ENCODE measurements at places on chromosomes 3 and 15.

- peak; percentile 74 for DNase-seq
Measured at GRCh38 chr3:71069797-71070196, 513.7 kb downstream of the FOXP1 start.

- no peak for DNase-seq
Measured at GRCh38 chr3:197256836-197257444, 41.5 kb downstream of the DLG1 start.

GRCh38 chr15:40481341-40482074 lies 10.7 kb downstream of the CHST14 start:
- no peak for DNase-seq

DNA sequence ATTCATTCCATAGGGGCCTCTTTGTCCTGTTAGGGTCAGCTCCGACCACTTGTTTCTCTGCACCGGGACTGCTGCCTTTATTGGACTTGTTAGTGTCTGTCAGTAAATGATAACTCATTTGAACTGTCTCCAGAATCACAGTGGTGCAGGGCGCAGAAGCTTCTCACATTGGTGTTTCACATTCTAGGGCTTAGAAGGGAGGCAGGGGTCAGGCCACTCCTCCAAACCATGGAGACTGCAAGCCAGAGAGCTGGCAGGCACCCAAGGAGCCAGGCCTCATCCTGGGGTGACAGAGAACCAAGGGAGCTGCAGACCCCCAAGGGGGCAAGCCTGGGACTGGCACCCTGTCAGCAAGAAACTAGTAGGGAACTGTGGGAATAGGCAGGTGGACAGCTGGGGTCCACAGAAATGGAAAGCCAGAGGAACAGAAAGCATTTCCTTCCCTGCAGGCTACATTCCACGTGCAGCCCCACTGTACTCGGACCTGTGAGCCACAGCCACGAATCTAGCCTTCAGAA lies 49.1 kb downstream of the CCNL1 start:
- DNase-seq: no peak

GRCh38 chr3:191369616-191370010 lies 39.3 kb upstream of the UTS2B start:
- no peak for DNase-seq

DNA sequence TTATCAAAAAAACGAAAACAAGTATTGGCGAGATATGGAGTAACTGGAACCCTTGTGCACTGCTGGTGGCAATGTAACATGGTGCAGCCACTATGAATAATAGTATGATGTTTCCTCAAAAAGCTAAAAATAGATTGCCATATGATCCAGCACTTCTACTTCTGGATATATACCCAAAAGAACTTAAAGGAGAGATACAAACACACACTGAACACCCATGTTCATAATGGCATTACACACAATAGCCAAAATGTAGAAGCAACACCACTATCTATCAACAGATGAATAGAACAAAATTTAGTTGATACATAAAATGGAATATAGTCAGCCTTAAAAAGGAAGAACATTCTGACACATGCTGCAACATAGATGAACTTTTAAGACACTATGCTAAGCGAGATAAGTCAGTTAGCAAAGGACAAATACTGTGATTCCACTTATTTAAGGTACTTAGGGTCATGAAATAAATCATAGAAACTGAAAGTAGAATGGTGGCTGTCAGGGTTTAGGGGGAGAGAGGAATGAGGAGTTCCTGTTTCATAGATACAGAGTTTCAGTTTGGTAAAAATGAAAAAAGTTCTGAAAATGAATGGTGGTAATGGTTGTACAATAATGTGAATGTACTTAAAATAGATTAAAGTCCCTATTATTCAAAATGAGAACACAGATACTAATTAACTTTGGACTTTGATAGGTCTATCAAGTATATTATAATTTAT lies 59.4 kb upstream of the IMPG2 start:
- DNase-seq: no peak

DNA sequence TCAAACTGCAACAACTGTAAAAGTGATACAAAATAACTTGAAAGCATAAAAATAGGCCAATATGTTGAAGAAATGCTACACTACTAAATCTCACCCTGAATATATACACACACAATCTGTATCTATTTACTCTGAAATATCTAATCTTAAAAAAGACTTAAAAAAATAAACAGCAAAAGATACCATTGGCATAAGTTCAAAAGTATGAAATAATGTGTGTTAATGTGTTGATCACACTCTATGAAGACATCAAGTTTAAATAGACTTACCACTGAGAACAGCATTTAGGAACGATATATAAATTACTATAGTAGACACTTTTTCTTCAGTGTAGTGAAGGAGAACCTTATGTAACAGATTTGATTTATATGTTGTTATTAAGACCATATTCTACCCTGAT lies 14.1 kb upstream of the SATB1 start:
- DNase-seq: no peak

DNA sequence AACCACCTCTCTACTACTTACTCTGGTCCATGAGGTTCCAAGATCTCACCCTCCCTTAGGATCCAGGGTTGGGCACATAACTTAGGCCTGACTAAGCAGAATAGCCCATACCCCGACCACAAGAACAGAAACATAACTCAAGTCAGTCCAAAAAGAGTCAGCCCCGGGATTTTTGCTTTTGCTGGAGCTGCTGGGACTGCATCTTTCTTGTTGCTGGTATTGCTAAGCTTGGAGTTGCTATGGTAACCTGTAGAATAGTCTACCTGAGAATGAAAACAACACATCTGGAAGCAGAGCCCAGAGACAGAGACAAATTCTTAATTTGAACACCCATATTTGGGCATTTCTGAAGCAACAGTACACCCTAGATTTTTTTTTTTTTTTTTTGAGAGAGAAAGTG lies 6.5 kb downstream of the RUBCN start:
- no peak for DNase-seq

DNA sequence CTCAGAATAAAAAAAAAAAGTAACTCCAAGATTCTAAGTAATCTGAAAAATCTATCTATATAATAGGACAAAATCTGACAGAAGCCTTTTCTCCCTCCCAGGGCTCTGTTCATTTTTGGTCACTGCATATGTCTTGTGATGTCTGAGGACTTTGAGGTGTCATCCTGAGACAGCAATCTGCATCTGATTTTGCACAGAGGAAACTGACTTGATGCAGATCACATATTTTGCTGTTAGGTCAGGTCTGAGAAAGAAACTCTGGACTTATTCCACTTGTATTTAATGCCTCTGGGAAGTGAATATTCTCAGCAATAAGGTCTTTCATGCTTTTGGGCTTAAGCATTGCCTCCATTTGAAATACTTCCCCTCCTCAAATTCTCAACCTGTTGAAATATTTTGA lies 295.2 kb upstream of the THBS1 start:
- no peak for DNase-seq

- DNase-seq: peak; percentile 34
Measured at GRCh38 chr3:114307222-114307830, 13.5 kb downstream of the TIGIT start.

- DNase-seq: no peak
Measured at GRCh38 chr3:126293370-126294082, 63.7 kb downstream of the KLF15 start.

- DNase-seq: no peak
Measured at GRCh38 chr3:138861798-138862197, 27.1 kb upstream of the PIK3CB start.

GRCh38 chr3:52037291-52037690 lies 19.1 kb downstream of the DUSP7 start:
- no peak for DNase-seq

- DNase-seq: no peak
Measured at GRCh38 chr3:55059027-55059629, 131.3 kb upstream of the LRTM1 start.

GRCh38 chr3:31227131-31227562 lies 305.6 kb upstream of the STT3B start:
- no peak for DNase-seq

DNA sequence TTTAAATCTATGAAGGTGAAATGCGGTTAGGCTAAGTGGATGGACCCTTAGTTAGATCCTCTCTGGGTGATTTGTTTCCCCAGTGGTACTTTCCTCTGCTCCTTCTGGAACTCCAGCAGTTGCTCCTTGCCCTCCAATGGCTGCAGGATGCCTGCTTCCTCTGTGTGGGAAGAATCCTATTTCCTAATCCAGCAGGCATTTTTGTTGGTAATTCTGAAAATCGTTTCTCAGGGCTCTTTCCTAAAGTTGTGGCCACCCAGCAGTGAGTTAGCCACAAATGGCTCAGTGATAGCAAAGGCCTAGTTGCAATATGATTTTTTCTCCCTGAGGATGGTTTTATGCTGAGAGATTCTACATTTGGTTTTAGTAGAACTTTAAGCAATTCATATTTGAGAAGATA lies 332.3 kb upstream of the C2CD4B start:
- DNase-seq: no peak

DNA sequence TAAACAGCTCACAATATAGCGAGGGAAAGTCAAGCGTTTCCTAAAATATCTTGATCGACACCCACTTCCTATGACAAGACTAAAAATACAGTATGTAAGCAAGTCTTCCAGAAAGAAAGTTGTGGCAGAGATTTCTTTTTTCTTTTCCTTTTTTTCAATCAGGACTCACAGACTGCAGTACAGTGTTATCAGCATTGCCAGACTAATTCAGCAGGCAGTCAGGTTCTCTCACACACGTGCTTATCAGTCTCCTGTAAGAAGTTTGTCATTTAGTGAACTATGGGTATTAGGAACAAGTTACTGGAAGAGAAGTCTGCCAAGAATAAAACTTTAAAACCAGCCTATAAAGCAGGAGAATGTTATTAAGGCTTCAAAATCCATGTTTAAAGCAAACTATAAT lies 32.8 kb upstream of the ZNF385D start:
- DNase-seq: no peak

GRCh38 chr3:130516645-130517512 lies at the start of gene COL6A6:
Gene COL6A6, plus strand, starts transcription at chr3:130517177. Its CDS starts 43,188 bp downstream, at chr3:130560365.
- DNase-seq: no peak

DNA sequence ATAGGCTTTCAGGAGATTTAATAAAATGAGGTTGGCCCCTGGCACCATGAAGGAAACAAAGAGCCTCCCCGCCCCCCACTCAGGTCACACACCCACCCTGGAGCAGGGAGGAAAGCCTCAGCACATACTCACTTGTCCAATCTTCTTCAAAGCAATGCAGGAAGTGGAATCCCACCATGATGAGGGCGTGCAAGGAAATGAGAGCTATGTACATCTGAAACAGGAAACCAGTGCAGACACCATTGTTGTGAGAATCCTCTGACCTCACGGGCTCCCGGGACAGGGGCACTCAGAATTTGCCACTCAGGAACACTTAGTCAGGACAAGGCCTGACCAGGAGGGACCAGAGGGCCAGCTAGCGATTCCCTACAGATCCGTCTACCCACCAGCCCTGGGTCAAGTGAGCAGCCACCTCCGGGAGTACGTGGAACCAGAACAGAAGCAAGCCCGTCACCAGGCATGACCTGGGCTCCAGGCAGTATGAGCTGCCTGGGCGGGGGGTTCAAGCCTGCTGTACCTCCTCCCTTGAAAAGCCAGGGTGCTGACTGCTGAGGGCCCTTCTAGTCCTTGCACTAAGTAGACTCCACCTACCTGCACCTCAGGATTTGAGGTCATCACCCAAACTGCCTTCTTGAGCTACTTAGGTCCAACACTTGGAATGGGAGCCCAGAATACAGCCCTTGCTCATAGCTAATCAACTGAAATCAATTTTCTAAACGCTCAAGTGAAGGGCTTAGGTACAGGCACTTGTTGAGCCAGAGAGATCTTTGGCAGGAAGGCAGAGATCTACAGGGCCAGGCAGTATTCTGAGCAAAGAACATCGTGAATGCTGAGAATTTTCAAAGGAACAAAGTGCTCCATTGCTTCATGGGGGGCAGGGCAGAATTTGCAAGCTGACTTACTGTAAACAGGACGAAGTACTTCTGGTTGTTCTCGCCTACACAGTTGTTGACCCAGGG lies 42.7 kb downstream of the ZDHHC3 start:
- no peak for DNase-seq

DNA sequence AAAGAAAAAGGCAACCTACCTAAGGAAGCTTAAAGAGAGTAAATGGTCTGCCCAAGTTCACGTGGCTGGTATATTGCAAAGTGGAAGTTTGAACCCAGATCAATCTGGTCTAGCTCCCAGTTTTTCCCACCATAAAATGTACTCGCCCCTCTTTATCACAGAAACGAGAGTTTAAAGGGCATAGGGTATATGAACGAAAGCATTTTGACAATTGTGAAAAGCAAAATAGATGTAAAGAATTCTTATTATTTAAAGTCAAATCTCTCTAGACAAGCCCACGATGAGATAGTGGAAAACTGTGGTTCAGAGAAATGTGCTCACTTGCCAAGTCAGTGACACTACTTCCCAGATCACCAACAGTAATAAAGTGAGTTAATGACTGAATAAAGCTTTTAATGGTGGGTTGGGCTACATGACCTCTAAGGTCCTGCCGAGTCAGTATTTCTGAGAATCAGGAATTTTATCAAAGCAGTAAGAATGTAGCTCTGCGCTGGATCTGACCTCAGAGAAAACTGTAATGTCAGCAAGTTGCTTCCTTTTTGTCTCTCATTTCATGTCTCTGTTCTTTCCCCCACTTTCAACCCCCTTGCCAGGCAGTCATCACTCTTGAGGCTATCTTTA lies 23.3 kb upstream of the NEO1 start:
- no peak for DNase-seq

GRCh38 chr3:72123908-72124441 lies 339.0 kb upstream of the PROK2 start:
- DNase-seq: no peak

GRCh38 chr3:133461291-133461690 lies 61.4 kb downstream of the BFSP2 start:
- no peak for DNase-seq

GRCh38 chr3:109355625-109356441 lies 18.5 kb upstream of the DPPA4 start:
- DNase-seq: no peak

DNA sequence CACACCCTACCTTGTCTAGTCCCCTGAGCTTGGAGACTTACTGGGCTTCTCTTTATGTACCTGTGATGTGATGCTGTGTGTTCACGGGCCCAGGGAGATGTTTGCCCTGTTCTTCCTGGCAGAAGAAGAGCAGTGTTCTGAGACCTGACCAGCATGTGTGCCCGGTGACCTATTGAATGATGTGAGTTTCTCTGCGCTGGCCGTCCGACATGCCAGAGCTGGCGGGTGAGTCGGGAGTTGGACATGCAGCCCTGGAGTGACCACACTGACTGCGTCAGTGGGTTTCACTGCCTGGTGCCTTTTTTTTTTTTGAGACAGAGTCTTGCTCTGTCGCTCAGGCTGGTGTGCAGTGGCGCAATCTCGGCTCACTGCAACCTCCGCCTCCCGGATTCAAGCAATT lies 42.3 kb downstream of the CGNL1 start:
- no peak for DNase-seq

- DNase-seq: no peak
Measured at GRCh38 chr3:12159227-12159601, 502 bp upstream of the TIMP4 start.

- DNase-seq: no peak
Measured at GRCh38 chr3:39190281-39191025, 1.9 kb downstream of the XIRP1 start.

All from stimulated activated CD4-positive, alpha-beta T cell treated with anti-CD3 and anti-CD28 coated beads, Interleukin-4, amount 100 ng/mL, for 1 hour (primary cell).